ENCODE measurements at places on chromosomes 13 and 19.

- DNase-seq, result no peak
Observed at GRCh38 chr13:27851096-27851850, 59.0 kb downstream of the GSX1 start.

GRCh38 chr13:75908141-75908540 lies 272.0 kb downstream of the LMO7 start:
- DNase-seq, result peak; percentile 17

GRCh38 chr19:16306728-16307402 lies 17.8 kb upstream of the KLF2 start:
- no peak for DNase-seq

GRCh38 chr19:19260417-19261214 lies 12.5 kb downstream of the TM6SF2 start:
- DNase-seq, result no peak

DNA sequence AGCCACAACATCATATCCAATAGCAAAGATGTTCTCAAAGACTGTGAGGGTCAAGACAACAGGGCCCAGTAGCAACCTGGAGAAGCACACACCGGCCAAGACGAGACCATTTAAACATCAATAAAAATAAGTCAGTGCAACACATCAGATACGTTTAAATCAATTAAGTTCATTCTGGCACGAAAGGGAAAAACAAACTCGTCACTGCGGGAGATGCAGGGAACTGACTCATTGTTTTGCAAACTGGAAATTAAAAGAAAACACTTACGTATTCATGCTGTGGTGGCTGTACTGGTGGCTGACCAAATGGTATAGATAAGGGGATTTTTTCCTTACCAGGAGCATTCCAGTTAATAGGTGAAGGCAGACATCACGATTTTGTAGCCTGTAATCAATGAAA lies 26.3 kb upstream of the SLC15A1 start:
- DNase-seq, result no peak
